NCI-H1930 (cell line): ENCODE measurements at places on chromosomes 5 and 9.

GRCh38 chr9:130117816-130118632, 54.2 kb upstream of the NCS1 start:
- DNase-seq: no peak

DNA sequence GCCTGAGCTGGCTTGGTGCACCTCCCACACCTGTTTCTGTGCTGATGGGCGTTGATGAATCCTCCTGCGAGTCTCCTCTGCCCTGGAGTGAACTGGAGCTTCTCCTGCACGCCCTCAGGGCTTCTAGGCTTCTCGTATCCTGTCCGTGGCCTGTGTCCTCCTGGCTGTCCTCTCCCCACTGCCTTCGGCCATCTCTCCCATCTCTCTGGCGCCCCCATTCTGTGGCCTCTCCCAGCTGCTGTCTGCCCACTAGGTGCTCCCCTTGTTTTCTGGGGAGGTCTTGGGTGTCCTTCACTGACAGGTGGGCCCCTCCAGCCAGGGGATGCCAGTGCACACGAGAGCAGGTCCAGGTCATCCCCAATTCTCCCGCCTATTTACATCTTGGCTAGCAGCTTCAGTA, 28.8 kb downstream of the AHRR start:
- DNase-seq: no peak

- DNase-seq: no peak
Measured at GRCh38 chr5:32583582-32584232, 1.6 kb upstream of the SUB1 start.

GRCh38 chr9:70795841-70796240, 325.6 kb downstream of the TRPM3 start:
- no peak for DNase-seq

GRCh38 chr9:122991370-122991830, 42.1 kb upstream of the GPR21 start:
- no peak for DNase-seq

GRCh38 chr9:32427111-32427873, 42.8 kb downstream of the ACO1 start:
- DNase-seq: no peak

DNA sequence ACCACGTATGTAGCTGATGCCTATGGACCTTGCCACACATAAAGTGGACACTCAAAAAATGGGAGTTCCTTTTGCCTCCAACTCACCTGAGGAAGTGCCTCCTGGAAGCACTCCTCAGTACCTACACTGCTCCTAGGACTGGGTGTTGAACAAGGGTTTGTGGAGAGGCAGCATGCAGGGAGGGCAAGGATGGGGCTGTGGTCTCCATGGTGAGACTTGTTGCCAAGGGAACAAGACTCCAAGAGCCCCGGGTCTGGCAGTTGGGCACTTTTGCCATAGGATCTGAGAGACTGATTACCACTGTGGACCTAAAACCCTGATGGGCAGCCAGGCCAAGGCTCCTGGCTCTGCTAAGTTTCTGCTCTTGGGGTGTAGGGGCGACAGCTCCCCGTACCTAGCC, 6.9 kb upstream of the NR5A1 start:
- DNase-seq: no peak
